ENCODE measurements at places on chromosomes 16 and 17.
A peak's percentile ranks its signal among the peaks of the same experiment; 100 is the strongest.

DNA sequence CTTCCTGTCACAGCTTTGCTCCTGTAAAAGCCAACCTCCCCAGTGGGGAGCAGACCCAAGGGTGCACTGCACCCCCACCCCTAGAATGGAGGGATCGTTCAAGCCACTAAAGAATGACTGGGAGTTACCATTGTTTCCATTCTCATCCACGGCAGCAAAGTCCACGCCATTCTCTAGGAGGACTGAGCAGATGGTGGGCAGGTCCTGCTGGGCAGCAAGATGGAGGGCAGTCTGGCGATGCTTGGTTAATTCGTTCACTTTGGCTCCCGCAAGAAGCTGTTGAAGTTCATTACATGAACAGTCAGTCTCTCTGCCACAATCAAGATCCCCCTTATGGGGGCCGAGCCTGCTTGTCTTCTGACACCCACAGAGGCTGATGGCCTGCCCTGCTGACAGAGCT, 30.8 kb downstream of the CYB5D2 start:
- DNase-seq: no peak

DNA sequence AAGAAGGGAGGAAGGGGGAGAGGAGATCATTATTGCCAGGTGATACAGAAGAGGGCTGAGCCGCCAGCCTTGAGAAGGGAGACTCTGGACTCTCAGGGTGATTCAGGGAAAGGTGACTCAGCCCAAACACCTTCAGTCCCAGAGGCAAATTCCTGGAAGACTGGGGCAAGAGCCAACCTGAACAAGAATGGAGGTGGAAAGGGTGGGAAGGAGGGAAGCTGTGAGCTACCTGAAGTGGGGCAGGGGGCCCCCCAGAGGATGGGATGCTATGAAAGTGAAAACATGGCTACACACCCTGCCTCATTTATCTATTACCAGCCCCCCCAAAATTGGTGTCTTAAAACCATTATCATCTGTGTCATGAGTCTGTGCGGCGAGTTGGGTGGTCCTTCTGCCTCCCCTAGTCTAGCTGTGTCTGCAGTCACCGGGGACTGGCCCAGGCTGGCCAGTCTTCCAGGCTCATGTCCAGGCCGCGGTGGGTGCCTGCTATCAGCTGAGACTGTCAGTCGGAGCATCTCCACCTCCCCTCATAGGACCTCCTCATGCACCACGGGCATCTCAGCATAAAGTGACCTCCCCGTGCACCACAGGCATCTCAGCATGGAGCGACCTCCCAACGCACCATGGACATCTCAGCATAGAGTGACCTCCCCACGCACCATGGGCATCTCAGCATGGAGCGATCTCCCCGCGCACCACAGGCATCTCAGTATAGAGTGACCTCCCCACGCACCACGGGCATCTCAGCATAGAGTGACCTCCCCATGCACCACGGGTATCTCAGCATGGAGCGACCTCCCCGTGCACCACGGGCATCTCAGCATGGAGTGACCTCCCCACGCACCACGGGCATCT, 3.2 kb upstream of the SLC47A2 start:
- no peak for DNase-seq

GRCh38 chr17:66543526-66543925, 241.1 kb downstream of the PRKCA start:
- DNase-seq: no peak

DNA sequence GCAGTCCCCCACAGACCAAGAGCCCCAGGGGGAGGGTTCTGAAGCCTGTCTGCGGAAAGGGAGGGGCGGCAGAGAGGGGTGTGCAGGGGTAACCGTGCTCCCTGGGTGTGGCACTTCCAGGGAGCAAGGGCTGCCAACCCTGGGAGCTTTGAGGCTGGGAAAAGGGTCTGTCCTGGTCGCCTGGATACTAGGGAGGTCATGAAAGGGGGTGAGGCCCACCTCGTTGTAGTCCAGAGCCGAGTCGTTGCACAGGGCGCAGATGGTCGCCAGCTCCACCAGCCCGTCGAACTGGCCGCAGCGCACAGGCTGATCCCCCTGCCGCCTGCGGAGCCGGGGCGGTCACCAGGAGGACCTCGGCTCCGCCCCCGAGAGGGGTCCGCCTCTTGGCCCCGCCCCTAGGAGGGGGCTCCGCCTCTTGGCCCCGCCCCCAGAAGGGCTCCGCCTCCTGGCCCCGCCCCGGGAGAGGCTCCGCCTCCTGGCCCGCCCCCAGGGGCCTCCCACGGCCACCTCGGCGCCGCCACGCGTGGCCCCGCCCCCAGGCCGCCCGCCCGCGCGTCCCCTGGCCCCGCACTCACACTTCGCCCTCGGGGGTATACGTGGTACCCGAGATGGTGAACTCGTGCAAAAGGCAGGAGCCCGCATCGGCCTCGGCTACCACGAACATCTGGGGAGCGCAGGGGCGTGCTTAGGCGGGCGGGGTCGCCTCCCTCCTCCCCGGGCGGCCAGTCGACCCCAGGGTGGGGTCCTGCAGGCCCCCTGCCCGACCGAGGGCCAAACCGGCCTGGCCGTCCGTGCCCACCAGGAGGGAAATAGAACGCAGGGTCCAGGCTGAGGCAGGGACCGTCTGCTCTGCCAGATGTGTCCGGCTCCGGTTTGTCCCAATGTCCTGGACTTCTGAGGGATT, 19.5 kb downstream of the ATP2A3 start:
- no peak for DNase-seq

DNA sequence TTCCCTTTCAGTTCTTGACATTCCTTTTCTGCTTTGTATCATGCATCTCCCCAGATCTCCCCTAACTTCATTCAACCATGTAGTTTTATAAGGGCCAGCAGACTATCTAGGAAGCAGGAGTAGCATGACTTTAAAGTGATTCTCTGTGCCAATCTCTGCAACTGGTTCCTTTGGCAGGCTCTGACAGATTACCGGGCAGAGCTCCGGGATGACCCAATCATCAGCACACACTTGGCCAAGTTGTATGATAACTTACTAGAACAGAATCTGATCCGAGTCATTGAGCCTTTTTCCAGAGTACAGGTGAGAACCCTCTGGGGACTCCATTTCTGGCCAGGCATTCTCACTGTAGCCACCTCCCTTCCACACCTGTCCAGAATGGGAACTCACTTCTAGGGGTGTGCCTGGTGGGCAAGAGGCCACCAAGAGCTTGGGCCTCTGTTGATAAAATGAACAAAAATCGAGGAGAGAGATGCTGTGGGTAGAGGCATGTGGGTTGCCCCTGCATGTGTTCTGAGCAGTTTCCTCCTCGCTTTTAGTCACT, 7.6 kb upstream of the CDK5R1 start:
- no peak for DNase-seq

DNA sequence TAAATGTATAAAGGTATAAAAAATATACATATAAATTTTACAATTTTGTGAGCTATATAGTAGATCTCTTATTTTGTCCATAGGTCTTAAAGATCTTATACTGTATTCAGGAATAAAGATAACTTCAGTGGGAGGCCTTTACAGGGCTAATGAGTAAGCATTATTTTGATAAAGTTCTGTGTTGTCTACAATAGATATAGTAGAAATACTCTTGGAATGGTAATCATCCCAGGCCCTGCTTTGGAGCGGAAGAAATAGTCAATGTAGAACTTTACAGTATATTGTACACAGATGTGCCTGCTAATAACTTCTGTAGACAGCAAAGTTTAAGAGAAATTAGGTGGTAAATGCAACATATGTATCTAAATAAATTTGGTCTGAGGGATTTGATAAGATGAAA, 42.6 kb downstream of the TENT4B start:
- DNase-seq: no peak

DNA sequence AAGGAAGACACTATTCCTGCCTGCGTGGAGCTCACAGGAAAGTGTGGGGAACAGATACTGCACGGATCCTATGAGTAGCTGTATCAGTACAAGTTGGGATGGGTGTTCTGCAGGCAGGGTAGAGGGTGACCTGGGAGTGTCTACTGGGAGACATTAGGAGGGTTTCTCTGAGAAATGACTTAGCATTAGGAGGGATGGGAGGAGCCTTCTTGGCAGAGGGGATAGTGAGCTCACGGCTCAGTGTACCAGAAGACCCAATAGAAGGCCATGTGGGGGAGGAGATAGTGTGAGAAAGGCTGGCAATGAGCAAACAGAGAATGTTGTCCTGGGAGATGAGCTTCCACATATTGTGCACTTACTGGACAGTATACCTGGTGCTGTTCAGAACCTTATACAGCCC, 109.1 kb downstream of the MSI2 start:
- no peak for DNase-seq

- no peak for DNase-seq
These were observed 7.8 kb downstream of the GABARAPL2 start for GRCh38 chr16:75573955-75574354.

DNA sequence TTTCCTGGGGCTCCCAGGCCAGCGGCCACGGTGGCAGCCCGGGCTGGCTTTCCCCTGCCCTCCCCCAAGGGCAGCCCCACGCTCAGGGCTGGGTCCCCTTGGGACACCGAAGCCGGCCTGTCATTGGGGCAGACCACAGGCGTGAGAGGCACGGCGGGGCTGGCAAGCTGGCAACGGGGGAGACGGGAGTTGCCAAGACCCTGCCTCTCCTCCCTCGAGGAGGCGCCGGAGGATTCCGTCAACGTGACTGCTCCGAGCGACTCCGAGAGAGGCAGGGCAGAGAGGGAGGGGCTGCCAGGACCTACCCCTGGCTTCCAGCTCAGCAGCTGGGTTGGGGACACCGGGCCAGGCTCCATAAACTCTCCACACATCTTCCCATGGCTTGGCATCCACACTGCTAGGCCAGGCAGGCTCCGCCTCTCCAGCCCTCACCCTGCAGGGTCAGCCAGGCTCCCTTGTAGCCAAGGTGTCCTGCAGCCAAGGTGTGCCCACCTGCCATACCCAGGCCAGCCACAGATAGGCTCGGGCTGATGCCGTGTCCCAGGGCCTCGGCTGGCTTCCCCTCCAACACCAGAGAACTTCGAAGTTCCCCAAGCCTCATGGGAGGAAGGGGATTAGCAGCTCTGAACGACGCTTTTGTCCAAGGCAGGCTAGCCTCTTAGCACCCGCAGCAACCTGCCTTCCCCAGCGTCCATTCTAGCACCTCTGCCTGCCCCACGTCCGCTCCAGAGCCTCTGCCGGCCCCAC, 25.5 kb downstream of the TIMM22 start:
- DNase-seq: no peak

DNA sequence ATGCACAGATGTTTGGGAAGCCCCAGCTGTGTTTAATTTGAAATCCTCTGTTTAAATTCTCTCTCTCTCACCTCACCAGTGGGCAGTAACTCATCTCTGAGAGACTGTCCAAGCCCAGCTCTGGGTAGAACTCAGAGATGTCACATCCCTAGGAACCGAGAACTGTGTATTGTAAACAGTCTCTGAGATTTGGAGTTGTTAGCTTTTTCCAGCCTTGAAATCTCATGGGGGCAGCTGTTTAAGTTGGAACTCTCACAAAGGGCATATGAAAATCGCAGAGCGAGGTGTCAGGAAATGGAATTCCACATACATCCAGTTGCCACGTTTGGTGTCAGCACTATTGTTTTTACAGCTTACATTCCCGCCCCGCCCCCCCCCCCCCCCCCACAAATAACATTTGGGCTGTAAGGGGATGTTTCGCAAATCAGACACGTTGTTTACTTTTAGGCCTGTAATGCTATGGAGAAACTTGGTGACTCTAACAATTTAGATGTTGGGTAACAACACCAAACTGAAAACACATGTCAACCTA, 34.3 kb downstream of the VPS35L start:
- no peak for DNase-seq

GRCh38 chr16:27726621-27727261, 176.8 kb downstream of the KATNIP start:
- no peak for DNase-seq

- DNase-seq: no peak
These were observed 4.1 kb downstream of the SYNGR2 start for GRCh38 chr17:78172249-78173051.

DNA sequence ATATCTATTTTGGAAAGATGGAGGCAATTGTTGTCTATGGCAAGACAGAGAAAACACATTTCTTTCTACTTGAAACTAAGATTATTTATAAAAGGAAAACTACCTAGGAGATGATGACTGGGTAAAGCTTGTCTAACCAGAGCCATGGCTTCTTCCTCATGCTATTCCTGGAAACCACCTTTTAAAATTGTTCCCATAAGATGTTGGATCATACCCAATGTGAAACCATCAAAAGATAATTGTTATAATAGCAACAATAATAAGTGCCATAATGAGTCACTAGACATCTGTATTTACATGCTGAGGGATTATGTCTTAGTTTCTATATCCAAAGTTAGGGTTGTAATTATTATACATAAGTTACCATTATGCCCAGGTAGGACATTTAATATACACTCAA, 428.4 kb downstream of the KCNJ2 start:
- no peak for DNase-seq

DNA sequence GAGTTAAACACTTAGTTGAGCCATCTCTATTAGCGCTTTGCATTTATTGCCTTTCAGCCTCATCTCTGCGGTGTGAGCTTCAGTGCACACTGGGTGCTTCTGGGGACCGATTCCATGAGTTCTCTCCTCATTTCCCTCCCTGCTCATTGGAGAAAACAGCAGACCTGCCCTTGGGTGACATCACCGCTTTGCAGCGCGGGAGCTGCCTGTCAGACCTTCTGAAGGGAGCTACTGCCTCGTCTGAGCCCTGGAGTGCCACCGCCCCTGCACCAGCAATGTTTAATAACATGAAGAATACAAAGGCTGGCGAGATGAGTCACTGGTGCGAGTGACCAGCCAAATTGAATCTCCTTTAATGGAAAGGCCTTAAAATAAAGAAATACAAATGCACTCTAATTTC, 30.2 kb upstream of the CPPED1 start:
- DNase-seq: peak; percentile 1

DNA sequence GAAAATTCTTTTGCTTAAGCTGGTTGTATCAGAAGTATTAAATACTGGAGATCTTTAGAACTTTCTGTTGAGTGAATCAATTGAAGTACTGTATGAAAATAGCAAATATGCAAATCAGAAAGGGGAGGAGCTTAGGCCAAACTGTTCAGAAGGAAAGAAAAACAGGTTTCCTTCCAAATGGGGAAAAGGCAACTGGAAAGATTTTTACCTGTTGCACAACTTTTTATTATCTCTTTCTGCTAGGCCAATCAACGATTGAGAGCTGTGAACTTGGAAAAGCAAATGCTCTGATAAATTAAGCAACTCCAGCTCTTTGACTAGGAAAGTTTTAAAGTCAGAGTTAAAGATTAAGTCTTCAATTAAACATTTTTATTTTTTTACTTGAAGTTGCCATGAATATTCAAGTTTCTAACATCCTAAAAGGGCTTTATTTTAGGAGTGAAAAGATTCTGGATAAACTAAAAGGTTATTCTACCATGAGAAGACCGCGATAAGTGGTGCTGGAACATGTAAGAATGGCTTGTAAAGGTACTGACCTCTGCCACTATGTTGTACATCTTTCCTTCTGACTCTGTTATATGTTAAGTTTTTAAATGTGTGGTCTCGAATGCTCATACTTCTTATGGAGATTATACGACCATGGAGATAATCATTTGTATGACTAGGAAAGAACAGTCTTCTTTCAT, 16.5 kb downstream of the DCUN1D3 start:
- DNase-seq: no peak
